ENCODE measurements at places on chromosomes 4 and X.
A peak's percentile ranks its signal among the peaks of the same experiment; 100 is the strongest.

DNA sequence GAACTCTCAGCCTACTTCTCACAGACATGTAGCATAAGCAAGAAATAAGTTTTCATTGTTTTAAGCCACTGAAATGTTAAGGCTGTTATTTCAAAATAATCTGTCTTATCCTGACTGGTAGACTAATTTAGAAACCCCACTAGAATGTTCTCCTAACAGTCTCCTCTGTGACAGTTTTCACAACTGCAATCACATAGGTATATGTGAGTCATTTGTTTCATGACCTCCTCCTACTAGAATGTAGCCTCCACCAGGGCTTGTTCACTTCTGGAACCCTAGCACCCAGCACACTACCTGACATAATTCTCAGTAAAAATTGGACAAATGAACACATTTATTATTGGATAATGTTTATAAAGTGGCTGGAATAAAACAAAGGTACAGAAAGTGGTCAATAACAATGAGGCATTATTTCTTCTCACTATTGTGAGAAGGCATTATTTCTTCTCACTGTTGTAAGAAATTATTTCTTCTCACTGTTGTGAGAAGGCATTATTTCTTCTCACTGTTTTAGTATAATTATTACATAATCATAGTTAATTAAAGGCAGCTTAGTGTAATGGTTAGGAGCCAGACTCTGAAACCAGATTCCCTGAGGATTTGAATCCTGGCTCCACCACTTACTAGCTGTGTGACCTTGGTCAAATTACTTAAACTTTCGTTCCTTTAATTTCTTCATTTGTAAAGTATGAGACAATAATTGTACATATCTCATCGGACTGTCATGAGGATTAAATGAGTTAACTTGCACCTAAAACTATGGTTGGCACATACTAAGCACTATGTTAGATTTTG, 251.5 kb downstream of the RASL11B start:
- no peak for DNase-seq

DNA sequence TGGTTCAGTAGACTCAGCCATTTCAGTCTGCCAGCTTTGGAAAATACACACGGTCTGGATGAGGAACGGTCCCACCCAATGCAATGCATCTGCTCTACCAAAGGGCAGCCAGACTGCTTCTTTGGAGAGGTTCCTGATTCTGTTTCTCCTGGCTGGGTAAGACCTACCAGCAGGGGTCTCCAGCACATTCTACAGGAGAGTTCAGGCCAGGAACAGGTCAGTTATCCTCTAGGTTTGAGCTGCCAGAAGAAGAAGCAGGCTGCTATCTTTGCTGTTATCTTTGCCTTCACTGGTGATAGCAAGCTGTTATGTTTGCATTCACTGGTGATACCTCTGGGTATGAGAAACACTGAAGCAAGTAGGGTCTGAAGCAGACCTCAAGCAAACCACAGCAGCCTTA, 45.5 kb upstream of the PBDC1 start:
- DNase-seq: no peak

- no peak for DNase-seq
These were observed 108.3 kb upstream of the USP9X start for GRCh38 chrX:40976981-40977380.

DNA sequence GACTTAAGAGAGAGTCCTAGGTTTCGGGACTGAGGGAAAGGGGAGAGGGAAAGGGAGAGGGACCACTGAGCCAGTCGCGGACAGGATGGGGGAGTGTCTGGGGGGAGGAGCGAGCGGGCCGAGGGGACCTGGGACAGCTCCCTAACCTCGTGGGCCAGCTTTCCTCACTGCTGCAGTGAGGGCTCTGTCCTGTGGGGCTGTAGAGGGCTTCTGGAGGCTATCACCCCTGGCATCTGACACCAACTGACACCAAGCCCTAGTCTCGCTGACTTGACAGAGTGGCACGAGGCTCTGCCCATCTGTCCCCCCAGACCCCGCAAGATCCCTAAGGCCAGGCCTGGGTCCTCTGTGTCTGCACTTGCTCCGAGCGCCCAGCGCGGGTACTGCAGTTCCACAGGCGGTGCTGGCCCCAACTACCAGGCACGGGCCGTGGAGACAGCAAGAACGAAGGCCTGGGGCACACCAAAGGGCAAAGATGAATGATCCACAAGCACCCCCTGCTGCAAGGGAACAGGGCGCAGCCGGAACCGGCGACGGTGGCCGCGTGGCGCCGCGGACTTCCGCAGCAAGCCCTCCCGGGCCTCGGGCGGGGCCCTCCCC, 465 bp downstream of the HAUS7 start:
- no peak for DNase-seq

- no peak for DNase-seq
These were observed 68.5 kb upstream of the GATB start for GRCh38 chr4:151829309-151829708.

- no peak for DNase-seq
These were observed 6.9 kb upstream of the TLL1 start for GRCh38 chr4:165866019-165866650.

GRCh38 chrX:479273-479981, 92.7 kb upstream of the PPP2R3B start:
- no peak for DNase-seq

DNA sequence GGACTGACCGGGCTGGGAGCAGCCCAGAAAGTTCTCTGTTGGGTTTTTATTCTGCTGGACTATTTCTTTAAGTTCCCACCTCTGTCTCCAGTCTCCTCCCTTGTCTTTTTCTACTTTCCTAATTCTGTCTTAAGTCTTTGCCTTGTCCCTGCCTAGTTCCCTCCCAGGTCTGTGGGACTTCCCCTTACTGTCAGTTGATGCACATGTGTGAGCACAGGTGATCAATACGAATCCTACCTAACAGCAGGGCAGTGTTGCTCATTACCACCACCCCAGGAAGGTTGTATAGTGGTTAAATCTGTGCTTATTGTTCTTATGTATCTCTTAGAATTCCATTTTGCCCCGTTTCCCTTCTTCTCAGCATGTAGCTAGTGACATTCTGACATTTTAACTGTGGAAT, 62.1 kb downstream of the GALNTL6 start:
- DNase-seq: no peak

DNA sequence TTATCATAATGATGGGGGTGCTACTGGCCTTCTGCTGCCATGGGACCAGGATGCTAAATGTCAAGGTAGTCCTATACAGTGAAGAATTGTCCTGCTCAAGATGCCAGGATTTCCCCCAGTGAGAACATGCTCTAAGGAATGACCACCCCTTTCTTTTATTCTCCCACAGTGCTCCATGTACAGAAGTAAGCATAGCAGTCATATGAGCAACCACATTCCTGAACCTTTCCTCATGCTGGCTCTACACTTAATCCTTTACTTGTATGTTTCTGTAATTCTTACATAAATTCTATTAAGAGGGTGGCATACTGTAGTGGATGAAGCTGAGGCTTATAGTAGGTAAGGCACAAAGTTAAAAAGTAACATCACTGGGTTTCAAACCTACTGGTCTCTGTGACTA, 20.2 kb downstream of the CYP2U1 start:
- no peak for DNase-seq

DNA sequence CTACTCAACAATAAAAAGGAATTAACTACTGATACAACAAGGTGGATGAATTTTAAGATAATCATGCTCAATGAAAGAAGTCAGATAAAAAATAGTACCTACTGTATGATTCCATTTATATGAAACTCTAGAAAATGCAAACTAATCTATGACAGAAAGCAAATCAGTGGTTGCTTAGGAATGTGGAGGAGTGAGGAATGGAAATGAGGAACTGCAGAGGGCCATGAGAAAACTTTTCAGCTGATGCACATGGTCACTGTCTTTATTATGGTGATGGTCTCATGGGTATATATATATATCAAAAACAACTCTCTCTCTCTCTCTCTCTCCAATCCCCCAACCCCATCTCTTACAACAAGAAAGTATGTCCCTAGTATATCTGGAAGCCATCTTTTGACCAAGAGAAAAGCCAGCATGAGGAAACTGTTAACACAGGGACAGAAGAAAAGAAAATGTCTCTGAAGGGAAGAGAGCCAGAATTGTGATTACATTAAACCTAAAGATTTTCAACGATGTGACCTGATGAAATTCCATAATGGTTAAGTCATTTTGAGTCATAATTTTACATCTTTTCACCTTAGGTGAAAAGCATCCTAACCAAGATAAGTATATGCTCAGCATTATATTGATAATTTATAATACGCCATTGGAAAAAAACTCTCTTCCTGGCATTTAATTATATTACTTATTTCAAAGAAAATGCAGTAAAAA, 8.5 kb upstream of the NFKB1 start:
- no peak for DNase-seq

- DNase-seq: peak; percentile 43
These were observed 22.7 kb upstream of the PSAPL1 start for GRCh38 chr4:7457201-7458065.

GRCh38 chr4:189185810-189186432, 754.8 kb upstream of the FRG1 start:
- DNase-seq: peak; percentile 22

GRCh38 chr4:184154199-184154598, 63.5 kb downstream of the ENPP6 start:
- DNase-seq: peak; percentile 30

GRCh38 chr4:24240655-24241054, 343.7 kb downstream of the DHX15 start:
- DNase-seq: no peak

DNA sequence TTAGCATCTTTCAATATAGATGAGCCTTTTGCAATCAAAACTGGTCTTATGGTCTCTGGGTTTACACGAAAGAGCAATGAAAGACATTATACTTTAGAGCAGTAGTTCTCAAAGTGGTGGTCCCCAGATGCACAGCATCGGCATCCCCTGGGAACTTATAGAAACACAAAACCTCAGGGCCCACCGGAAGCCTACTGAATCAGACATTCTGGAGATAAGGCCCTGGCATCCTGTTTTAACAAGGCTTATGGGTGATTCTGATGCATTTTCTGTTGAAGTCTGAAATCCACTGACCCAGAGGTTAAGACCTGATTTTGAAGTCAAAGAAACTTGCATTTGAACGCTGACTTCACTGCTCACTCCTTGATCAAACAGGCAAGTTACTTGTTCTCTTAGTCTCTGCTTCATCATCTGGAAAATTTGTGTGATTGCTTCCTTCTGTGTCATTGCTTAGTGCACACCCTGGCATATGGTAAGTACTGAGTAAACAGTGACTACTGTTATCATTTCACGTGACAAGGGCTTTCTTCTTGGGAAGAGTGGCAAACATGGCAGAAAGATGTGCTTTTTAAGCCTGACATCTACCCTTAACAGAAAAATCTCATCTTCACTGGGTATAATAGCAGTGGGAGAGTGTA, 14.5 kb downstream of the CHRNA9 start:
- peak; percentile 32 for DNase-seq

DNA sequence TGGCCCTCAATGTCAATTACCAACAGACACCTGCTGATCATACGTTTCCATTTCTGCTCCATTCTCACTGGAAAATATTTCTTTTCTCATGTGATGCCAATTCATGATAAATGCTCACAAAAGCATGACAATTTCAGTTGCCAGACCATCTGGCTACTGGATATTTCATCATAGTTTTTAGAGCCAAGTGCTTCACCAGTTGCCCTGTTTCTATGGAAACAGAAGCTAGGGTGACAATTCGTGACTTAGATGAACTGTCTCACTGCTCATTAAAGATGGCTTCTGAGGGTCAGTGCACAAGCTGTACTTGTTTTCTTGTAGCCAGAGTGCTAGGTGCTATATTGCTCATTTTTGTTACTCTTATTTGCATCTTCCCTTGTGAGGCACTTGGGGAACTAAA, 184.9 kb downstream of the COMMD8 start:
- DNase-seq: no peak

GRCh38 chr4:111400741-111401140, 744.5 kb upstream of the FAM241A start:
- peak; percentile 77 for DNase-seq

- peak; percentile 36 for DNase-seq
These were observed 39.2 kb upstream of the ASMTL start for GRCh38 chrX:1491851-1492349.

DNA sequence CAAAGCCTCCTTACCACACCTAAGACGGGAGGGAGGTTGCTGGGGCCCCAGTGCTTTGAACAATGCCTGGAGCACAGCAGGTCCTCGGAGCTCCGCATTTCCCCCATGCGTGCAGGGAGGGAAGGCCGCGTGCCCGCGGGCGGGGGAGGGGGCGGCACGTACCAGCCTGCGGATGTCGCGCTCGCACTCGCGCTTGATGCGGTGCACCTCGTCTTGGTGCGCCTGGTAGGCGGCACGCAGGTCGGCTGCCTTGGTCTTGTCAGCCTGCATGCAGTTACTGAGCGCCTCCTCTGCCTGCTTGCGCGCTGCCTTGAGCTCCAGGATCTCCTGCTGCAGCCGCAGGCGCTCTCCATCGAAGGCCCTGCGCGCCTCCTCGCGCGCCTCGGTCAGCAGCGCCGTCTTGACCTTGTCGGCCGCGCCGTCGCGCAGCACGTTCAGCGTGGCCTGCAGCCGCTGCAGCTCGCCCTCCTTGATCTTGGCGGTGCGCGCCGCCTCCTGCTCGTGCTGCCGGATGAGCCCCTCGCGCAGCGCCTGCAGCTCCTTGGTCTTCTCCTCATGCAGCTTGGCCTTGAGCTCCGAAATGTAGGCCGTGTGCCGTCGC, 87.2 kb upstream of the C4orf50 start:
- DNase-seq: peak; percentile 53

DNA sequence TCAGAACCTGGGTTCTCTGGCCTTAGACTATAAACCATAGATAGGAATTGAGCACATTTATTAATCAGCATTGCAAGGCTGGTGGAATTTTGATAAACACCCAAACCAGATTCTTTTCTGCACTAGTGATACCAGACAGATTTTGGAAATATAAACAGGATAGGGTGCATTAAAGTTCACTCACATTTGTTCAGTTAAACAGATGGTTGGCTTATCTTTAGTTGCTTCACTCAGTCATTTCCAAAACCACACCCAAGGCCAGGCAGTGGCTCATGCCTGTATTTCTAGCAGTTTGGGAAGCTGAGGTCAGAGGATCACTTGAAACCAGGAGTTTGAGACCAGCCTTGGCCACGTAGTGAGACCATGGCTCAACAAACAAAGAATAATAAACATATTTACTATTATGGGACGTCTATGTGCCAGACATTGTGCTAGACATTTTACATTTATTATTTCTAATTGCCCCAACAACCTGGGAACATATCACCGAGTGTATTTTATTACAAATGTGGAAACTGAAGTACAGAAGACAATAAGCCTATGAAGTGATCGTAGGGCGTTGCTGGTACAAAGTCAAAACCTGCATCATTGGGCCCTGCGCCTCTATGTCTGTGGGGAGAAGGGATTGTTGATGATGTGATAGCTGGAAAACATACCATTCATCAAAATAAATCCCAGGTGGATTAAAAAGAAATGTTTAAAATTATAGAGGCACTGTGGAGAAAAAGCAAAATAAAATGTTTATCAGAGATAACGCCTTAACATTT, 15.0 kb downstream of the ADD1 start:
- no peak for DNase-seq

- no peak for DNase-seq
These were observed 8.6 kb downstream of the SRPX start for GRCh38 chrX:38211891-38212635.

GRCh38 chrX:2697306-2697705, 6.2 kb downstream of the CD99 start:
- no peak for DNase-seq

All from eye (tissue), 1 donor.